AG20443 (cell line): ENCODE measurements at places on chromosomes 4 and X.
A peak's percentile ranks its signal among the peaks of the same experiment; 100 is the strongest.

DNA sequence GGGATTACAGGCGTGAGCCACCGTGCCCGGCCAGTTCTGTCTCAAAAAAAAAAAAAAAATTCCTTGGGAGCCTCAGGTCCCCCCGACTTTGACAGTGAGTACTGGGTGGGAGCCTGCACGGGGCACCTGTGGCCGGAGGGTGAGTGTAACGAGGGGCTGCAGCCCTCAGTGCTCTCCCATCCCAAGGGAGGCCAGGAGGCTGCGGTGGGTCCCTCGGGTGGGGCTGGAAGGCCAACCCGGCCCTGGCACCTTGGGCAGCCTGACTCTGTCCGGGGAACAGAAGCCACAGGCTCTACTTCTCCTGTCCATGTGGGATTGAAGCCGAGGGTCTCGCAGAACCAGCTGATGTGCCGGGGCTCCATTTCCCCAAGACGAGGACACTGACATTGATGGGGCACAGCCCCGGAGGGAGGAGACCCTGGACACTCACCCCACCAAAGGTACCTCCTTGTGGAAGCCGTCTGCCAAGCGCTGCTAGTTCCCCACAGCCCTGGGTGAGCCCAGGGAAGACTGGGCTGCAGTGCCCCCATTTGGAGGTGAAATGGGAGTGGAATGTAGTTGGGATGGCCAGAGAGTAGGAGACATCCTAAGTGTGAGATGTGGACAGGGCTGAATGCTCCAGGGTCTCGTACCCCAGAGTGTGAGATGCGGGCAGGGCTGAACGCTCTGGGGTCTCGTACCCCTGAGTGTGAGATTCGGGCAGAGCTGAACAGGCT, 2.3 kb upstream of the SLC26A1 start:
- no peak for DNase-seq

GRCh38 chr4:158182736-158183135, 9.9 kb upstream of the GASK1B start:
- DNase-seq: peak; percentile 83

DNA sequence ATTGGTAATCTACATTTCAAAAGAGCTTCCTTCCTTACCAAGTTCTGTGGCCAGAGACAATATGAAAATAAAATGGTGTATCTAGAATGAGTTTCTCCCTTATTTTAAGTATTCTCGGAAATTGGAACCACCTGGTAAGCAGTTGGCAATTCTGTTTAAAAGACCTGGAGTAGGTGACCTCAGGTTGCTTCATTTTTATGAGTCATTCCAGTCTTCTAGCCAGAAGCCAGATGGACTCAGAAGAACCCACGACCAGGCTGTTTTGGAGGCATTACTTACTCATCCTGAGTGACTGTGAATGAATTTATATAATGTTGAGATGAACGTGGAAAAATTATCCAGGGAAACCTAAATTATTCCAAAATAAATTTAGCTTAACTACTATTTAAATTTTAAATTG, 9.1 kb downstream of the BMPR1B start:
- peak; percentile 15 for DNase-seq

DNA sequence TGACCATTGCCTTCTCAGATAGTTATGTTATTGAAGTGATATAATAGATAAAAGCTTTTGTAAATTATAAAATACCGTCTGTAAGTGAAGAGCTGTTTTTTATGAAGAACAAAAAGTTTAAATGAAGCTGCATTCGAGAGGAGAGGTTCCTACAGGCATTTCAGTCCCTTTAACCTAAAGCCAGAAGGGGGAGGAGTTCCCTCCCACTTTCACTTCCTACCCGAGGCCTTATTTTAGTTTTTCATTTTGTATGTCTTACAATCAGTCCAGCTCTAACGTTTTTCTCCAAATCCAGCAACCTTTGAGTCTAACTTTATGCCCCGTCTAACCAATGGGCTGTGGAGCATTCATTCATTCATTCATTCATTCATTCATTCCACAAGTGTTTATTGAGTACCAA, 16.5 kb upstream of the SOX3 start:
- no peak for DNase-seq

DNA sequence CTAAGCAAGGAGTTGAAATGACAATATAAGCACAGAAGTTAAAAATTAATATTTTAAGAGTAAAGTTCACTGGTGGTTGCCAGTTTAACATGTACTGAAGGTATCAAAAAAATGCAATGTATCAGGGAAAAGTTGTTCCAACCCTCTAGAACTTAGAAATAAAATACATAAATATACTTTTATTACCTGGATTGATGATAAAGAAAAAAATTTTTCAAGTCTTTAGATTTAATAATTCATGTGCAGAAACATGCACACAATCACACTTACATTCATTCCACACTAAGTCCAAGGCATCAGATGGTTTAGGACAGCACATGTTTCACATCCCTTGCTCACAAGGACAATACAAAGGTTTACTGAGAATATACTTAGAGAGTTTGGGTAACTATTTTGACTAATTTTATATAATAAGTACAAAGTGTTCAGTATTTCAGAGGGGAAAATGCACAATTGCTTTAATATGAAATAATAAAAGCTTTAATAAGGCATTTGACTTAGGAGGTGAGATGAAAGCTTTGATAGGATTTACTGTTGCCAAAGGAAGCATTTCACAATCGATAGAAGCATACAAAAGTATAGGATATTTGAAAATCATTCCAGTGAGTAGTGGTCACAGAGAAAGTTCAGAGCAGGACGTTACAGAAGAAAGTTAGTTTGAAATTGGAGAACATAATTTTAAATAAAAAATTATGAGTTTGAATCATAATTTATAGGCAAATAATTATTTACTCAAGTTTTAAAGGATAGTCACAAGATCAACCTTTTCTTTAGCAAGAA, 392 bp upstream of the UGT2A3 start:
- no peak for DNase-seq

DNA sequence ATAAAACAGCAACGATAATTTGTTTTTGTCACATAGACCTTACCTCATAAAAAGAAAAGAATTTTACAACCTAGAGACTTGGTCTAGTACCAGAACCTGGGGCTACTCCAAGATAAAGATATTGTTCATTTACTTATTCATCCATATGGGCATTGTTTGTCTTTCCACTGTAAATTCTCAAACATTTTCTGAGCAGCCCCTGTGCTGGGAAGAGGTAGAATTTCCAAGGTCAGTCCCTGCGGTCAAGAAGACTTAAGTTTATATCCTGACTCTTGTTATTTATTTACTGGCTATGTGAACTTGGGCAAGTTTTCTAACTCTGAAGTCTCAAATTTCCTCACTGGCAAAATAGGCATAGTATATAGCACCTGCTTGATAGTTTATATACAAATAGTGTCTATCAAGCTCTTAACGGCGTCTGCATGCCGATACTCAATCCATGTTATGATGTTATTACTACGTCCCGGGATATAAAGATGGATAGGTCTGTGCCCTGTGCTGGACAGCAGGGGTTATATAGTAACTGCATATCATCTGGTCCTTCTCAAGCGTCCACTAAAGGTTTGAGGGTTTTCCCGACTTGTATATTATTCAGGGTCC, 222.1 kb upstream of the TAPT1 start:
- DNase-seq: no peak

DNA sequence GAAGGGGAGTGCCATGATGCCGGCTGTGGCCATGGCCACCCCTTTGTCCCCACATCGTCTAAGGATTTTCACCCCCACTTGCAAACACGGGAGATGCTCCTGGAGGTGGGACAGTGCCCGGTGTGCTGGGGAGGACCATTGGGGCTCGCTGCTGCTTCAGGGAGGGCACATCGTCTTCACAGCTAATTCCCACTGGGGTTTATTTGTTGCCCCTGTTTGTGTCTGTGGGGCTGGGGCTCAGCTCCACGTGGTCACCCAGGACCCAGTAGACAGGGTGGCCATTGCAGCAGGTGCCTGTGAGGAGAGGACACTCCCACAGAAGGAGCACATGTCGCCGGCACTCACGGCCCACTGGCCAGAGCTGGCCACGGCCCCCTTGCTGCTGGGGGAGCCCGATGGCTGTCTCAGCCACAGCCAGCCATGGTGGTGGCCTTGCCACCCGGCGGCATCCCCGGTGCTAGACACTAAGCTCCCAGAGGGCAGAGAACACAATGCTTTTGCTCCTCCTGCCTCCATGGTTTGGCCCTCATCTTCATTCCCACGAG, 27.8 kb upstream of the GRPEL1 start:
- DNase-seq: no peak

GRCh38 chr4:18676526-18676915, 655.0 kb upstream of the LCORL start:
- no peak for DNase-seq

GRCh38 chr4:1009542-1010394, 1.7 kb upstream of the FGFRL1 start:
- peak; percentile 94 for DNase-seq

GRCh38 chr4:21856301-21856700, 92.3 kb downstream of the KCNIP4 start:
- DNase-seq: no peak

DNA sequence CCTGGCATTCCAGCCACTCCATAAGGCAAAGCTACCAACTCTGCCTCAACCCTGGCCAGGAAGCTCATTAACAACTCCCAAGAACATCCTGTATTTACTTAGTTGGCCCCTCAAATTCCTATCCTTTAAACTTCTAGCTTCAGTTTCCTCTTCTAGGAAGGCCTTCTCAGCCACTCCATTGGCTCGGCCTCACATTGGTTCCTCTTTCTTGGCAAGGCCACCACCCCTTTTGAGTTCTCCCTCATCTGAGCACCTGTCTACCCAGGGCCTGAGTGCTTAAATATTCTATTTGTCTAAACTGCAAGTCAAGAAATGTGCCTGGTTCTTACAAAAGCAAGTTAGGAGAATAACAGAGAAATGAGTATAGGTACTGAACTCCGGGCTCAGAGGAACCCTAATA, 10.0 kb downstream of the SMC1A start:
- DNase-seq: no peak

GRCh38 chr4:140755774-140756318, 339 bp downstream of the TBC1D9 start:
- DNase-seq: peak; percentile 71

- DNase-seq: no peak
Observed at GRCh38 chr4:152508386-152508785, 27.5 kb downstream of the FBXW7 start.

DNA sequence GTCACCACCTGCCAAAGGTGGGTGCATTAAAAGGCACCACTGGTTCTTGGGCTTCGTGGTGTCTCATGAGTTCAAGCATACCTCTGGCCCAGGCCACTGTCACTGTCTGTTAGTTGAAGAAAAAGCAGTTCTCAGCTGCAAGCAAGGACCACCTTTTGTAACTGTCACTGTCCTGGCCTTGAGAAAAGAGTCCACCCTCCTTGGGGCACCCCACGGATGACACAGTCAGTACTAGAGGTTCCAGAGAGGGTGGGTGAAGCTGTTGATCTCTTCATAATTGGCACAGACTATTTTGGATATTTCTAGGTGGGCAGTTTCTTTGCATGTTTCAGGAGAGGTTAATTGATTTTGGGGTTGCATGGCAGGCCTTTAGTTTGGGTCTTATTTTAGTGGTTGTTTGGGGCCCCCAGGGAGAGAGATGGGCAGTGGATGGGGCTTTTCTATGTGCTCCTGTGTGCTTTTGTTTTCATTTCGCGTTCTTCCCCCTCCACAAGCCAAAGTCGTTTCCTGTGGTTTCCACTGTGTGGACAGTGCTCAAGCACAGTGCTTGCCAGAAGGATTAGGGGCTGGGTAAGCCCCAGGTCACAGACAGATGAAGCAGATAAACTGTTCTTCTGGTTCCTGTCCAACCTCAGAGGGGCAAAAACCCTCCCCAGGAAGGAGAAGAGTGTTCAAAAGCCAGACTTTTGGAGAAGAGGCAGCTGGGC, 156.2 kb upstream of the PPP1R2C start:
- DNase-seq: no peak

GRCh38 chrX:49878128-49878833, 1.0 kb upstream of the USP27X start:
- DNase-seq: no peak

DNA sequence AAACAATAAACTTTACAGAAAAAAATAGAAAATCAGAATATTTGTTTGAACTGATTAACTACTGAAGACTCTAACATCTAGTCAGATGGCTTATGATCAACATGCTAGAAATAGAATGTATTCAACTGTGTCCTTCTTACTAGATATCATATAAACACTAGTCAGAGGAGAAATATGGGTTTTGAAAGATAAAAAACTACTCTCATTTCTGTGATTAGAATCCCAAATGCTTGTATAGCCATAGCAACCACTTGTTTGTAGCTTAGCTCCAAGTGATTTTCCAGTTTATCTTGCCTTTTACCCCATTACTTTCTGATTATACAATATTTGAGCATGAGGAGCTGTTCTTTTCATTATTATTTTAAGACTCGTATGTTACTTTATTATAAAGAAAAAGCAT, 31.2 kb downstream of the USP38 start:
- DNase-seq: no peak

GRCh38 chr4:185872747-185873380, 60.9 kb upstream of the SORBS2 start:
- no peak for DNase-seq

GRCh38 chr4:11098461-11098860, 330.2 kb downstream of the HS3ST1 start:
- DNase-seq: no peak

DNA sequence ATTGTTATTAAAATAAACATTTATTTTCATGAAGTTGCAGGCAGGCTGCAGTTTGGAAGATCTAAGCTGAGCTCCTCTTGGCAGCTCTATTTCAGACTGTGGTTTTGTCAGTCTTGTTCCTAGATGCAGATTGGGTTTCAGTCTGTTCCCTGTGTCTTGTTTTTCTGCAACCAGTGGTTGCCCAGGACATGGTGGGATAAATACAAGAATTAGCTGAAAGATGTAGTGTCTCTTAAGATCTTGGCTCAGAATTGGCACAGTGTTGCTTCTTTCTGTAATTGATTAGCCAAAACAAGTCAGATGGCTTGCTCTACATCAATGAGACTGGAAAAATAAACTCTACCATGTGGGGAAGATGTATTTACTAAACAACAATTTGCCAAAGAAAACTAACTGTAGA, 283.0 kb upstream of the BOD1L1 start:
- DNase-seq: no peak

DNA sequence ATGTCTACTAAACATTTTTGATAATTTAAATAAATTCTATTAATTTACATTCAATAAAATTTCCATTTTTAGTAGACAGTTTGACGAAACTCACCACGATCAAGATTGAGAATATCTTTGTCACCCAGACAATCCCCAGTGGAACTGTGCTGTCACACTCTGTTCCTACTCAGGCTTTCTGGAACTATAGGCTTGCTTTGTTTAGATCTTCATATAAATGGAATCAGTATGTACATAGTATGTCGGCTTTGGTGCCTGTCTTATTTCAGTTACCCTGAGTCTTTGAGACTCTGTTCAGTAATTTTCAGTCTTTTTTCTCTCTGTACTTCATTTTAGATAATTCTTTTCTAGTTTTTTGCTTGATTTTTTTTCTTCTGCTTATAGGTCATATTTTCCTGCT, 163.5 kb upstream of the EMCN start:
- DNase-seq: no peak
